ENCODE measurements at places on chromosomes 7 and 10. TPM values are rescaled to one million over a fixed set of nuclear protein-coding genes. Genes with fewer than 3 reads are reported as not detected.

CTAGE4 gene
- 1.7 TPM for total RNA-seq

NFE2L3 gene
- 0.92 TPM for total RNA-seq

RSBN1L gene
- total RNA-seq = 23.4 TPM

LOXL4 gene
- total RNA-seq = 0.84 TPM

GRCh38 chr7:127438836-127439235 lies 46.3 kb upstream of the ZNF800 start:
- H3K36me3 ChIP-seq = no peaks in the 10 kb centered on the region
- no peaks in the 10 kb centered on the region for H3K27me3 ChIP-seq
- H3K4me1 ChIP-seq = no peaks in the 10 kb centered on the region

DNA sequence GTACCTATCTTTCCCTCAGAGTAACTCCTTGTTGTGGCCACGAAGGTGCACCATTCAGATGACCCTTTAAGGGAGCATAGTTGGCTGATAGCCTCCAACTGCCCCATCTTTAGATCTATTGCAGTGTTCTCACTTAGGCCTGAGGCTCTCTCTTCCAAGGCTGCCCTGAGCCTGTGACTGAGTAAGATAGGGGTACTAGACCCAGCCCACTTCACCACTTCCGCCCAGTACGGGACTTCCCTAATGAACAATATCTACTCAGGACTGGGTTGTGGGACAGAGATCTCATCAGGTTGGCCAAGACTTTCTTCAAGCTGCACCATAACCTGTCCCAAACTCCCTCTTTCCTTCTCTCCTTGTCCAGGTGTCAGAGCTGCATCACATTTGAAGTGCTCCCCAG lies 5.7 kb upstream of the GNAI1 start:
- no peak overlapping the region for H3K4me3 ChIP-seq
- no peaks in the 10 kb centered on the region for H3K36me3 ChIP-seq
- no peak for DNase-seq
- no peak overlapping the region for H3K27ac ChIP-seq

DNA sequence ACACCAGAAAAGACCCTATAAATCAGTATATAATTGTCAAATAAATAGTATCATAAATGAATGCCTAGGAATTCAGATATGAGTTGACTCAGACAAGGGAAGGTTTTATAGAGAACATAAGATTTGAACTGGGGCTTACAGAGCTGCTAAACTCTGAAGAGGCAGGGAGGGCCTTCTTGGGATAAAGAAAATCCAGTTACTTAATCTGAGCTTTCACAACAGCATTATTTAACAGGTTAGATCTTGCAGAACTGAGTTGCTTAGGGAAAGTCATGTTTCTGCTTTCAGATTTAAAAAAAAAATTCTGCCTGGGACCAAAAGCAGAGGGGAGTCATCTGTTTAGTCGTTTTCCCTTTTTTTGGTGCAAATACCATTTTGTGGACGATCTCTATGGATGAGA lies 594.8 kb upstream of the FZD8 start:
- DNase-seq = no peak
- H3K4me1 ChIP-seq = no peaks in the 10 kb centered on the region
- no peaks in the 10 kb centered on the region for H3K27me3 ChIP-seq
- no peak overlapping the region for H3K27ac ChIP-seq

DNA sequence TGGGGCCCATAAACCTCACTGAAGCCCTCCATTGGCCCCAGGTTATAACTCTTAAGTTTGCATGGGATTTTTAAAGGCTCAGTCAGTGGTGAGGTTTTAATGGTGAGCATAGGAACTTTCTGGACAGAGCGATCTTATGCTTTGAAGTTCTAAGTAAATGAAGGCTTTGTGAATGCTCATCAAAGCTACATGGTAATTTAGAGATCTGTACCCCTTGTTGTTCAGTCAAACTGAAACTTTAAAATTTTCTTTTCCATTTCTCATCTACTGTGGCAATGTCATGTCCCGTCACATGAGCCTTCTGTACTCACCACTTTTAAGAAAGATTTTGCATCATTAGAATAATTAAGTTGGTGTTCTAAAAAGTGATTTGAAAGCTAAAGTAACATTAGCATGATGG lies 39.9 kb downstream of the CHN2 start:
- no peak overlapping the region for H3K4me3 ChIP-seq
- no peaks in the 10 kb centered on the region for H3K27me3 ChIP-seq
- H3K36me3 ChIP-seq = no peaks in the 10 kb centered on the region
- peaks cover 11% of the 10 kb centered on the region for H3K4me1 ChIP-seq
- H3K27ac ChIP-seq = no peak overlapping the region

- no peak overlapping the region for H3K4me3 ChIP-seq
- H3K4me1 ChIP-seq = no peaks in the 10 kb centered on the region
- H3K27me3 ChIP-seq = no peaks in the 10 kb centered on the region
- no peak overlapping the region for H3K27ac ChIP-seq
- H3K36me3 ChIP-seq = no peaks in the 10 kb centered on the region
- no peak for DNase-seq
Observed at GRCh38 chr7:18407385-18407784, 88.2 kb upstream of the HDAC9 start.

DNA sequence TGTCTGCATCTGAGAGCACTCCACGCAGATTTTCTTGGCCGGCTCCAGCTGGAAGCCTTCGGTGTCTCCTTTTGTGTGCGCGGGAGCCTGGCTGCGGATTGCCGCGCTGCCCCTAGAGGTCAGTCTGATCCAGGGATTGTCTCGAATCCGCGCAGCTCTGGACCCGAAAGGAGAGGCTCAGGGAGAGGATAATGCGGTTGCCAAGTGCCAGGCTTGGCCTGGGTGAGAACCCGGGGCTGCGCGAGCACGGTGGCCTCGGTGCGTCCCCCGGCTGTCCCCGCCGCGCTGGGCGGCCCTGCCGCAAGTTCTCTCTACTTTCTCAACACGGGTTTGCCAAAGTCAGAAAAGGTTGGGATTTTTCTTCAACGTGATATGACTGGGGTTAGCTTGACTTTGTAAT lies 140.9 kb downstream of the ADCYAP1R1 start:
- H3K4me3 ChIP-seq = no peak overlapping the region
- DNase-seq = peak; percentile 47
- no peaks in the 10 kb centered on the region for H3K36me3 ChIP-seq
- no peaks in the 10 kb centered on the region for H3K27me3 ChIP-seq
- H3K27ac ChIP-seq = no peak overlapping the region
- no peaks in the 10 kb centered on the region for H3K4me1 ChIP-seq

DNA sequence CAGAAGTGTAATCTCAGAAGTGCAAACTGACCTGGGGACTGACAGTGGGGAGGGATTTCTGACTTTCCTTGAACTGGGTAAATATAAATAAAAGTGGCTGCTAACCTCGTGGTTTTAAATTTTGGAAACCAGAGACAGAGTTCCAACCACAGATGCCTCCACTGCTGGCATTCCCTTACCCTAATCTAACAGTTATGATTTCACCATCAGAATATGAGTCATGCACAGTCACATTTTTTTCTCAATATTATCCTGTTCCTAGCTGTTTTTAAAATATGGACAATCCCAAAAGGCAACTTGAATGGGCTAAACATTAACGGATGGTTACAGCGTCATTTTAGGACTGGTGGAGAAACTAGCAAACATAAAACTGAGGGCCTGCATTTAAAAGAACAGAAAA lies 264.3 kb upstream of the INHBA start:
- H3K27me3 ChIP-seq = no peaks in the 10 kb centered on the region
- H3K4me3 ChIP-seq = no peak overlapping the region
- no peaks in the 10 kb centered on the region for H3K4me1 ChIP-seq
- no peaks in the 10 kb centered on the region for H3K36me3 ChIP-seq

DNA sequence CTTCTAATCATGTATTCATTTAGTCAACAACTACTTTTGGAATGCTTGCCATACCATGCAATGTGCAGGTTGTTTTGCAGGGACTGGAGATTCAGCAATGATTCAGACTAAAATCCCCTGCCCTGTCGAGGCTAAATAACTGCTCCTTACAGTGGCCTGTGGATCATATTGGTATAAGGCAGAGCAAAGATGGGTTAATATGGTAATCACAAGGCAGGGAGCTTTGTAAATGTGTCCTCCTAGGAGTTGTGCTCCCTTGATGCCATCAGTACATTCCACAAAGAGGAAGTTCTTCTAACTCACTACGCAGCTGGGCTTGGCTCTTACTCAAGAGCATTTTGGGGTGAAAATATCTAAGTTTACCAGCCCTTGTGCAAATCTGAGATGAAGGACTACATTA lies 614 bp upstream of the IFIT2 start:
- H3K36me3 ChIP-seq = peaks cover 4% of the 10 kb centered on the region
- peaks cover 26% of the 10 kb centered on the region for H3K4me1 ChIP-seq
- no peak for DNase-seq
- no peaks in the 10 kb centered on the region for H3K27me3 ChIP-seq

DNA sequence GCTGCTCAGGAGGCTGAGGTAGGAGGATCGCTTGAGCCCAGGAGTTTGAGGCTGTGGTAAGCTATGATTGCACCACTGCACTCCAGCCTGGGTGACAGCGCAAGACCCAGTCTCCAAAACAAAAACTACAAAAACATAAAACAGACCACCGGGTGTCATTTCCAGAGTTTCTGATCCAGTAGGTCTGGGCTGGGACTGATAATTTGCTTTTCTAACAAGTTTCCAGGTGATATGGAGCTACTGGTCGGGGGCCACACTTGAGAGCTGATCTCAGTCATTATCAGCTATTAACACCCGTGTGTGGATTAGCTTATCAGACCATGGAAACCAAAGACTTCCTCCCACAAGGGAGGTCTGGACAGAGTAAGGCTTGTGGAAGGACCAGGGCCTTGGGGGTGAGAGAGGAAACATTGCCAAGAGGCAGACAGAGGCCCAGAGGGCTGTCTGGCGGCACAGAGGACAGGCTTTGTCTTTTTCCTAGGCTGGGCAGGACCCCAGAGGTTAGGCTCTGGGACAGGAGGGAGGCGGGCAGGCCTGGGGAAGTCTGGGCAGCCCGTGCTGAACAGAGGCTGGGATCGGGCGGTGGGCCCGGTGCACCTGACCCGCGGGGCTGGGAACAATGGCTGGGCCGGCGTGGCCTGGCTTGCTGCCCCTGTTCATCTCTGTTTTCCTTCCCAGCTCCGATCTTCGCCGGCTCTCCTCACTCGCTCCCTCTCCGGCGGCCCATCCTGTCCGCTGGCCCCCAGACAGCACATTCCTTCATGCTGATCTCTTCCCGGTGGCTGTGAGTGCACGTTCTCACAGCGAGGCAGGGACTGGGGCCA lies 25.2 kb downstream of the TMEM270 start:
- DNase-seq = peak; percentile 66
- no peak overlapping the region for H3K27ac ChIP-seq
- no peaks in the 10 kb centered on the region for H3K27me3 ChIP-seq
- no peaks in the 10 kb centered on the region for H3K36me3 ChIP-seq
- no peak overlapping the region for H3K4me3 ChIP-seq

DNA sequence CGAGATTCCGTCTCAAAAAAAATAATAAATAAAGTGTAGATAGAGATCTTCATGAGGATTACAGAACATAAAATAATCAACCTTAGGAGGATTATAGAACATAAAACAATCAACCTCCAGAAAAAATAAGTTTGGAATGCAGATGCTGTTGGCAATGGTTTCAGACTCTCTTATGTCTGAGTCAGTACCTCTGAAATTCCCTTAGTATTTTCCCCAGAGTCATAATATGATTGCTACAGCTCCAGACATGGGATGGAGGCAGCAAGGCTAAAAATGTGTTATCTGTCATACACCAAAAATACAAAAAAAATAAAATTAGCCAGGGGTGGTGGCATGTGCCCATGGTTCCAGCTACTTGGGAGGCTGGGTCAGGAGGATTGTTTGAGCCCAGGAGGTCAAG lies 22.2 kb downstream of the CADPS2 start:
- DNase-seq = no peak
- H3K4me3 ChIP-seq = no peak overlapping the region
- H3K27ac ChIP-seq = no peak overlapping the region
- no peaks in the 10 kb centered on the region for H3K4me1 ChIP-seq

- no peak overlapping the region for H3K4me3 ChIP-seq
- no peaks in the 10 kb centered on the region for H3K27me3 ChIP-seq
- H3K36me3 ChIP-seq = no peaks in the 10 kb centered on the region
- H3K4me1 ChIP-seq = no peaks in the 10 kb centered on the region
Observed at GRCh38 chr7:105829681-105830322, 46.6 kb downstream of the ATXN7L1 start.

GRCh38 chr10:125607689-125608290 lies 75.2 kb downstream of the TEX36 start:
- H3K4me1 ChIP-seq = no peaks in the 10 kb centered on the region
- no peaks in the 10 kb centered on the region for H3K36me3 ChIP-seq
- no peak overlapping the region for H3K27ac ChIP-seq
- no peak for DNase-seq

- DNase-seq = no peak
- H3K27me3 ChIP-seq = no peaks in the 10 kb centered on the region
- no peak overlapping the region for H3K4me3 ChIP-seq
- no peak overlapping the region for H3K27ac ChIP-seq
- no peaks in the 10 kb centered on the region for H3K36me3 ChIP-seq
Observed at GRCh38 chr10:5013385-5013784, 9.7 kb upstream of the AKR1C2 start.

GRCh38 chr7:130350945-130351790 lies 6.6 kb downstream of the CPA5 start:
- no peaks in the 10 kb centered on the region for H3K4me1 ChIP-seq
- H3K27ac ChIP-seq = no peak overlapping the region
- no peaks in the 10 kb centered on the region for H3K27me3 ChIP-seq
- H3K4me3 ChIP-seq = no peak overlapping the region
- H3K36me3 ChIP-seq = no peaks in the 10 kb centered on the region
- no peak for DNase-seq

DNA sequence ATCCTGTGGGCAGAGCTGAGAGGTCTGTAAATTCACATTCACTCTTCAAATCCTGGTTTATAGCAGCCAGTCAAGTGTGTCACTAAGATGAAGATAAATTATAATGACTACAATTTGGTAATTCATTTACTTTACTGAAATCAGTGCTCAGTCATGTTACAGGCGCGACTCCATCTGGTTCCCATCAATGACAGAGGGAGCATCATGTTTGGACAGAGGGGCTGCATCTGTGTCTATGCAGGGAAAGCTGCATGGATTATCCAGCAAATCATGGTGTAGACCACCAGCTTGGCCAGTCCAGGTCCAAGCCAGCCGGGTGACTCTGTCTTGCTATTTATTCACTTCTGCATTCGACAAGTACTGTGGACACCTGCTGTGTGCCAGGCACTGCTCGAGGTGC lies 214.1 kb upstream of the ZNF32 start:
- H3K27me3 ChIP-seq = no peaks in the 10 kb centered on the region
- H3K4me3 ChIP-seq = no peak overlapping the region
- H3K27ac ChIP-seq = no peak overlapping the region
- peaks cover 5% of the 10 kb centered on the region for H3K4me1 ChIP-seq
- DNase-seq = no peak

GRCh38 chr7:3917436-3917835 lies 616.4 kb downstream of the SDK1 start:
- H3K27ac ChIP-seq = no peak overlapping the region
- no peak overlapping the region for H3K4me3 ChIP-seq
- no peaks in the 10 kb centered on the region for H3K27me3 ChIP-seq

GRCh38 chr7:84786073-84786472 lies 400.8 kb downstream of the SEMA3D start:
- no peaks in the 10 kb centered on the region for H3K36me3 ChIP-seq
- no peak overlapping the region for H3K4me3 ChIP-seq
- H3K27me3 ChIP-seq = peaks cover 3% of the 10 kb centered on the region
- H3K4me1 ChIP-seq = no peaks in the 10 kb centered on the region
- H3K27ac ChIP-seq = no peak overlapping the region
- no peak for DNase-seq

Data from liver (tissue), 10 donors.